ENCODE measurements at places on chromosomes 4 and X.
A peak's percentile ranks its signal among the peaks of the same experiment; 100 is the strongest.

DNA sequence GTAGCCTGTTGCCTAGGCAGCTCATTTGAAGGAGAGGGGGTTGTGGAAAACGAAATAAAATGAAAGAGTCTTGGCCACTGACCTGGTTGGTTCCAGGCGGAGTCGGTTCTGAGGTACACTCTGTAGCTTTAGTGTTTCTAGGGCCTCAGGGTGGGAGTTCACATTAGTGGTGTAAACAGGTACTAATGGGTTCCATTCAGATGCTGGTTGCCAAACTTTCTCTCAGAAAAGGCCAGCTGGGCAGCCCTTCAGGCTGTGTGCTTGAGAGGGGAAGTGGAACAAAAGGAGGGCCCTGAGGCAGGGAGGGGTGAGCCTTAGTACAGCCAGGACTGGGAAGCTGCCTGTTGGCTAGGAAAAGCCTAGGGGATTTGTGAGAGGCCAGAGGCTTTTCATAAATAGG, 24.8 kb downstream of the NHSL2 start:
- DNase-seq, result peak; percentile 79

- no peak for DNase-seq
Measured at GRCh38 chr4:13766761-13767540, 139.4 kb upstream of the BOD1L1 start.

DNA sequence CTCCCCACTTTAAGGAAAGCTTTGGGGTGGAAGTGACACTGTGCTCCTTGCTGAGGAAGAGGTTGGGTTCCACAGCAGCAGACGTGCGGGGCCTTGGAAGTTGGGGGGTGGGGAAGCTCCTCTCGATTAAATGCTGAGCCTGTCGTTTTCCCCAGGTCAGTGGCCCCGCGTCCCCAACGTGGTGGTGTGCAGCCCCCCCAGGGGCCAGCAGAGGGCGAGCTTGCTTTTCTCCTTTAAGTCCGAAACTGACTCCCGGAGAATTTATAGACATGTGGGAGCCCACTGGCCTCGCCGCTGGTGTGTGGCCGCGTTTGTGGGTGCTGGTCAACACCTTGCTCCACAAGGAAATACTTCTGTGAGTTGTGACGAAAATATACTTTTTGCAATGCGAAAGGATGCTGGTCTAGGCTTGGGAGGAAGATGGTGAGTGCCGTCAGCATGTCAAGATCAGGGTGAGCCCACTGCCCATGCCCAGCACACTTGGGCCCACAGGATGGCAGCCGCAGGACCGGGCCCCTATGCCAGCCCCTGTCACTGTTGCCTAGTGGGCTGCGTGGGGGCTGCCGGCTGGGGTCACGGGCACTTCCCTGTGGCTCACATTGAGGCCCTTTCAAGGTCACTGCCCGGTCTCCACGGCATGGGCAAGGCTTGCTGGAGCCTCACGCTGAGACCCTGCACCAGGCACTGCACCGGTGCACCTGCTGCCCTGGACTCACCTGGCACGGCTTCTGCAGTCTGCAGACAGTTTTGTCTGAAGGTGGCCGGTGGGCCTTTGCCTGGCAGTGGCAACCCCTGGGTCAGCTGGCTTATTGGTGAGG, 9.4 kb downstream of the UVSSA start:
- peak; percentile 51 for DNase-seq

- no peak for DNase-seq
Measured at GRCh38 chr4:74777531-74777930, 16.8 kb downstream of the BTC start.

DNA sequence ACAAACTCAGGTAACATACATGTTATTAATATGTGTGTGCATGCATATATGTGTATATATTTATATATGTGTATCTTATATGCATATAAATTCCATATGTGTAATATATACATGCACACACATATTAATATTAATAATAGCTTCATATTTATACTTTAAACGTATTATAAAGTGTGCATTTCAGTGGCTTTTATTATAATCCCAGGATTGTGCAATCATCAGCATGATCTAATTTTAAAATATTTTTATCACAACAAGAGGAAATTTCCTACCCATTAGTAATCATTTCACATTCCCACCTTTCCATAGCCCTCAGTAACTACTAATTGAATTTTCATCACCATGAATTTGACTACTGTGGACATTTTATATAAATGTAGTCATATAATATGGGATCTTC, 2211.9 kb upstream of the TENM3 start:
- no peak for DNase-seq

GRCh38 chrX:47175588-47175980, 18.0 kb upstream of the UBA1 start:
- no peak for DNase-seq

- peak; percentile 15 for DNase-seq
Measured at GRCh38 chrX:137926090-137926489, 360.2 kb downstream of the ZIC3 start.

All from NCI-H1092 (cell line).